Left renal pelvis (tissue), 4 donors: ENCODE measurements at places on chromosomes 2 and 18. TPM values are rescaled to one million over a fixed set of nuclear protein-coding genes. Genes with fewer than 3 reads are reported as not detected.

LHCGR gene
- 7.0 TPM for polyA plus RNA-seq

MREG gene
- 22.3 TPM for polyA plus RNA-seq

STARD6 gene
- 0.36 TPM for polyA plus RNA-seq

COLEC12 gene
- 20.8 TPM for polyA plus RNA-seq

GRCh38 chr2:134657650-134658250 is 61.0 kb downstream of the TMEM163 start:
- DNase-seq = no peak

GRCh38 chr2:97900806-97901205 is 94.9 kb downstream of the TMEM131 start:
- DNase-seq = no peak

GRCh38 chr2:221210686-221211085 is 361.4 kb downstream of the EPHA4 start:
- no peak for DNase-seq
